ENCODE measurements at places on chromosomes 1 and 21. TPM values are rescaled to one million over a fixed set of nuclear protein-coding genes. Genes with fewer than 3 reads are reported as not detected.

Gene IL10
- polyA plus RNA-seq, result 0.63 TPM

Gene RNU1-4
- 16.7 TPM for polyA plus RNA-seq

- no peak for DNase-seq
Observed at GRCh38 chr21:35150562-35151226, 101.6 kb upstream of the RUNX1 start.

DNA sequence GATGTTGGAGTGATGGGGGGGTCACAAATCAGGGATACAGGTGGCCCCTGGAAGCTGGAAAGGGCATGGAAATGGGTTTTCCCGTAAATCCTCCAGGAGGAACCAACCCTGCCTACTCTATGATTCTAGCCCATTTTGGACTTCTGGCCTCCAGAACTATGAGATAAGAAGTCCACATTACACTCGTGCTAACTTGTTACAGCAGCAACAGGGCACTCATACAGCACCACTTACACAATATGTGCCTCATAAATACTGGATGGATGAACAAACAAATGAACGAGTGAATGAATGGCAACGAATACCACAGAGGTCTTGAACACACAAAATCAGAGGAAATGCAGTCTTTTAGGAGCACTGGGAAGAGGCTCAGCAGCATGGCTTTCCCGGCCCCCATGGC is 531.3 kb downstream of the NPHP4 start:
- DNase-seq, result no peak

GRCh38 chr1:71223641-71224340 is 143.0 kb upstream of the ZRANB2 start:
- DNase-seq, result no peak

DNA sequence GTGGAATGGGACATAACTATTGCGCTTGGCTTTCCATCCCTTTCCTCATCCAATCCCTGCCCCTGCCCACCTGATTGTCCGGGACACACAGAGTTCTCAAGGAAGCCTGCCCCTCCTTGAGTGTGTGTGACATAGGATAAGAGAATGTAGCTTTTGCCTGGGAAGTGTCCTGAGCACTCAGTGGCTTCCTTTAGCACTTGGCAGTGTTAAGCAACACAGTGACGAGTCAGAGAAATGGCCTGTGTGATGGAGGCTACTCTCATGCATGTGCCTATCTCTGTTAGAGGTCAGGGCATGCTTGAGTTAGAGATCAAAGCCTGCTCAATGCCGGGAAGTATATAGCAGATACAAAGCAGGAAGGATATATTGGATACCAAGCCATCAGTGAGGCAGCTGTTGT is 289.5 kb downstream of the SIPA1L2 start:
- no peak for DNase-seq

Gene ANGPTL1
- 5.5 TPM for polyA plus RNA-seq

GRCh38 chr1:198295971-198296370 is 139.2 kb downstream of the NEK7 start:
- no peak for DNase-seq

Gene LMOD1
- 3.9 TPM for polyA plus RNA-seq

Data from liver (tissue), 10 donors.